ENCODE measurements at places on chromosomes 12 and 14.

- no peak for DNase-seq
These were observed 66.1 kb downstream of the CCDC88C start for GRCh38 chr14:91351512-91351862.

GRCh38 chr12:20403230-20403629 lies 34.9 kb downstream of the PDE3A start:
- DNase-seq, result no peak

- DNase-seq, result no peak
These were observed 544 bp upstream of the TDP1 start for GRCh38 chr14:89955022-89955744.

GRCh38 chr12:88893801-88894200 lies 313.5 kb upstream of the KITLG start:
- no peak for DNase-seq

DNA sequence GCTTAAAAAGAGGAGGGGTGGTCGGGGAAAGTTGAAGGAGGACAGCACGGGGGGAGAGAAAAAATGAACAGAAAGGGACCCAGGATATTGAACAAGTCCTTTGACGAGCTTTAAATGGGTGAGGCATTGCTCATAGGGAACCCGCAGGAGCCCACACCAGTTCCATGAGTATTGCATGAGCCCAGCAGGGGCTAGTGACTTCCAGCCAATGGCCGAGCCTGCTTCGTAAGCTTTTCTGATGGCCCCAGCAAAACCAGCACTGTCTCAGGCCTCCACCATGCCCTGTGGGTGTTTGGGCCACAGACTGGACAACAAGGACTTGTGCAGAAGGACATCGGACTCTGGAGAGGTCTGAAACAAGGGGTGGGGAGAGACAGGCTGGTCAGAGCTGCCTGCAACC lies 109.5 kb downstream of the ZFP36L1 start:
- DNase-seq, result peak; percentile 63

Measured in brain microvascular endothelial cell (primary cell).